ENCODE measurements at places on chromosomes 11 and 22.

DNA sequence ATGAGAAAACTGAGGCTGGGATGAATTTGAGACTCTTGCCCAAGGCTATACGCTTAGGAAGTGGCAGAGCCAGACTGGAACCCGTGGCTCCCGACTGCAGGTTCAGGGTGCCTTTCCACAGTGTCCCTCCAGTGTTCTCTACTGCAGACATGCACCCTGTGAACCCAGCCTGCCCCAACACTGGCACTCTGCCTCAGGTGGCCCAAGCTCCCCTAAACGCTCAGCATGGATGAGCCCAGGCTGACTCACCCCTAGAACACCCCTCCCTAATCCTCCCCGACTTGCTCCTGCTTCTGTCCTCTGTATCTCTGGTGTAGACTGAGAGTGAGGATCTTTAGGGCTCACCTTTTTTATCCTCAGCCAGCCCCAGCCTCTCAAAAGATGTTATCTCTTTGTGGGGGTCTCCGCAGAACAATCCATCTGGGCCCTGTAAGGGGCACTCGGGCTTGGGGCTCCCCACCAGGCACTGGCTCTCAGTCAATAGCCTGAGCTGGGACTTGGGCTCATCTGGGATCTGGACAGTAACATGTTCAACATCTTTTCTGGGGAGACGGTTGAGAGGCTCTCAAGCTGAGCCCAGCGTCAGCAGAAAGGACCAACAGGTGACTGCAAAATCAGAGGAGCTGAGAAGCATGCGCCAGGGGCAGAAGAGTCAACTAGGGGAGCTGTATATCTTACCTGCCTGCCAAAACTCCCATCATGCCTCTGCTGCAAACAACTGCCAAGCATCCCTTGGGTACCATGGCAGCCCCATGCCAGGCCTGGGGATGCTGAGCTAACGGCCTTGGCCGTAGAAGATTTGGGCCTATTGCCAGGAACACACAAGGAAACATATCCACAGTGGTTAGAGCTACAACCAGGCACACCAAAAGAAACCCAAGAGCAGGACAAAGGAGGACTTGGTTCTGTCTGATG is 176.2 kb downstream of the BUD13 start:
- no peak for DNase-seq

DNA sequence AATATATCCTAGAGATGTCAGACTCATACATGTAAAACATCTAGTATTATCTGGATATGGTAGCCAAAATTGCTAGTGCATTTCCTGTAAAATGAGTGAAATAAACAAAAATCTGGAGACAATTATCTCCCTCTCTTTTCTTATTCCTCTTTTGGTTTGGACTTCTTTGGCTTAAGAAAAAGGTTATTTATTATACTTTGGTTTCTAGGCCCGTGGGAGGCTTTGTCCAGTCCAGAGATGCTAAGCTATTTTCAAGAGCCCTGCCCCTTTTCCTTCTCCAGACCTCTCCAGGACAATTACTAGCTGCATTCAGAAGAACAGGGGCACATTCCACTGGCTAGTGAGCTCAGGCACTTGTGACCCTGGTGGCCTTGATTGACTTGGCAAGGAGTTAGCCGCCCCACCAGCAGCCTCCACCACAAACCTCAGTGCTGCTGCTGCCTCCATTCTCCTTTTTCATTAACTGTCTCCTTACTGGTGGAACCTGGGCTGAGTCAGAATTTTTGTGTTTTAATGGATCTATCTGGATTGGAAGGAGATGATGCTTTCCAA is 747.3 kb upstream of the TENM4 start:
- no peak for DNase-seq

DNA sequence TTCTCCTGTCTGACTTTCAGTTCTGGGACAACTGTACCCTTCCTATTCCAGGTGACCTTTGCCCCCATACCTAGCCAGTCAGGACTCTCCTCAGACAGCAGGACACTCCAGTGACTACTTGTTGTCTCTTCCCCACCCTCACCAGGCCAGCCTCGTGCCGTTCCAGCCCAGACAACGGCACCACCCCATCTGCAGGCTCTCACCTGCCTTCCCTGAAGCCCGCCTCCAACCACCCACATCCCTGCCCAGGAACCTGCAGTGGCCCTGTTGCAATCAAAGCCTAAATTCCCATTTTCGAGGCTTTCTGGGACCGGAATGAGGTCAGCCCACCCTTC is 3.7 kb downstream of the IL2RB start:
- DNase-seq = no peak

GRCh38 chr11:48341466-48341865 is 16.7 kb downstream of the OR4C3 start:
- no peak for DNase-seq

DNA sequence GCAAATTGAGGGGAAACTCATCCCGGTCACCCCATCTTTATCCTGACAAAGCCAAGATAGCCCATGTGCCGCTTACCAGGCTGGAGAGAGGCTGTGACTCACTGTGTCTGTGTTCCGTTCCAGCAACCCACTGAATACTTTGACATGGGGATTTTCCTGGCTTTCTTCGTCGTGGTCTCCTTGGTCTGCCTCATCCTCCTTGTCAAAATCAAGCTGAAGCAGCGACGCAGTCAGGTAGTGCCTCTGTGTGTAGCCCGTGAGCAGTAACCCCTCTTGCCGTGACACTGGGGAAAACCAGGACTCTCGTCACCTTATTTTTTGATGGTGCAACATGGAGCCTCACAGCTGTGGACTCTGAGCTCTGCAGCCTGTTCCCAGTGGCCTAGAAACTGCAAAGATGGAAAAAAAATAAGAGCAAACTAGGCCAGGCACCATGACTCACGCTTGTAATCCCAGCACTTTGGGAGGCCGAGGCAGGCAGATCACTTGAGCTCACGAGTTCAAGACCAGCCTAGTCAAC is 16.9 kb downstream of the C22orf31 start:
- DNase-seq = no peak

- no peak for DNase-seq
Observed at GRCh38 chr22:37394341-37394740, 32.9 kb downstream of the ELFN2 start.

GRCh38 chr11:120577624-120578363 is 66.2 kb downstream of the GRIK4 start:
- no peak for DNase-seq

- no peak for DNase-seq
Observed at GRCh38 chr11:27868226-27868625, 168.0 kb upstream of the BDNF start.

DNA sequence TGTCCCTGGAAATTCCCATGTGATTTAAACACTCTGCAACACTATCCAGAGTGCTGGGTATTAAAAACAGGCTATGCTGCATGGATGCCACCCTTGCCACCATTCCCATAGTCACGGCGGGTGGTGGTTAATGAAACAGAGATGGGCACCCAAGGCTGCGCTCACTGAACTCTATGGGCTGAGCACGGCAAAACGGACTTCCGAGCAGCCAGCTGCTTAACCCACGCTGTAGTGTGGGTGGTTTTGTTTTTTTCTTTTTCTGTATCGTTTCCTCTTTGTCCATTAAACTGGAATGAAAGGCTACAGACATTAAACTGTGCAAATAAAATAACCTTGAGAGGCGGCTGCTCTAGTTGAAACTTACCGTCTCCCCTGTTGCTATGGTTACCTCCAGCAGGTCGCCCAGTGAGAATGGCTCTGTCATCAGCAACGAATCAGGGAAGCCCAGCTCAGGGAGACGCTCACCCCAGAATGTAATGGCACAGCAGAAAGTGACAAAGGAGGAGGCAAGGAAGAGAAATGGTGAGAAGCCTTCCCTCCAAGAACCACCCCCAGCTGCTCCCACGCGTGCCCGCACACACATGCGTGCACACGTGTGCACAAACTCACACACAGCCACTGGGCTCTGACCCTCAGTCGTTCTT is 102.1 kb downstream of the C11orf91 start:
- no peak for DNase-seq

DNA sequence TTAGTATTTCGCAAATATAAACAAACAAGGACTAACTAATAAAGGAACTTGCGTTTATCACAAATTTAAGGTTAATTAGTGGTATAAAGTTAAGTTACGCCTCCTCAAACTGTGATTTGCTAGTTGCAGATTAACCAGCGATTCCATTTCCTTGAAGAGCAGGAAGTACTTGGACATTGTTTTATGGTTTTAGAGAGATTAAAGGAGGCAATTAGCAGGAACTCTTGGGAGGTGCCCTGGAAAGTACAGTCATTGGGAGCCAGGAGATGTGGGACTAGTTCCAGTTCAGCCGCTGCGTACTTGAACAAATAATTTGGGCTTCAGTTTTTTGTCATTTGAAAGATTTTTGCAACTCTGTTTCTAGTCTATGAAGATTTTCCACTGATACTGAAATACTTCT is 3.3 kb downstream of the FAM118B start:
- no peak for DNase-seq

DNA sequence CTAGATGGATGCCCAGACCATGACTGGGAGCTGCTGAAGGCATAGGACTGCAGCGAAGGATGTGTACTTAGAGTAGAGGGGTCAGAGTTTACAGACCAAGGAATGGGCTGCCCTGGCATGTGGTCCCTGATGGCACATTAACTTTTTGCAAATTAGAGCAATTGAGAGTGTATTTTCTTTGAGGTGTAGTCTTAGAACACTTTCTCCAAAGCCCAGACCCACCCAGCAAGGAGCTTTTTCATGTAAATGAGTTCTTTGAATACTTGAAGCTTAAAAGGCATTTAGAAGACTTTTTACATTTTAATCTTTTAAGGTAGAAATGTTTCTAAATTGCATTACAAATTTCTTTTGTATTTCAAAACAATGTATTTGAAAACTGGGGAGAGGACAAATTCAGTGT is 8.9 kb downstream of the OR4X1 start:
- no peak for DNase-seq

- DNase-seq = no peak
Observed at GRCh38 chr11:132206993-132207392, 836.6 kb downstream of the NTM start.

DNA sequence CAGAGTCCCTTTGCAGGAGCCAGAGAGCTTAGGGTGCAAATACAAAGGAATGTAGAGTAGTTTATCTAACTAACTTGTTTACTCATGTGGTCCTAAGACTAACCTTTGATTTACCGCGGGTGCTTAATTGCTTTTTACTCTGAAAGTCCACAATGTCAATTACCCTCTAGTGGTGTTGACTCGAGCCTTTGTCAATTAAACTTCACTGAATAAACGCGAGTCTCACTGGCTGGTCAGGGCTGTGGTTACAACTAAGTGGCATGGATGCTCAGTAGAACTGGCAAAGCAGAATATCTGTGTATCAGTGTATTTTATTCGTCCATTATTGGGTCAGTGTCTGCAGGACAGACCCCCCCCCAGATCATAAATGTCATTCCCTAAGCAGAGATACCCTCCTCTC is 181.7 kb downstream of the OR4C45 start:
- no peak for DNase-seq
